HuH-7 (cell line): ENCODE measurements at places on chromosomes 3 and 15.
A peak's percentile ranks its signal among the peaks of the same experiment; 100 is the strongest.

- DNase-seq, result no peak
These were observed at the start of gene AADACL2 for GRCh38 chr3:151733613-151734012. AADACL2 (plus strand) TSS chr3:151733927; CDS start chr3:151734036, 109 bp downstream.

DNA sequence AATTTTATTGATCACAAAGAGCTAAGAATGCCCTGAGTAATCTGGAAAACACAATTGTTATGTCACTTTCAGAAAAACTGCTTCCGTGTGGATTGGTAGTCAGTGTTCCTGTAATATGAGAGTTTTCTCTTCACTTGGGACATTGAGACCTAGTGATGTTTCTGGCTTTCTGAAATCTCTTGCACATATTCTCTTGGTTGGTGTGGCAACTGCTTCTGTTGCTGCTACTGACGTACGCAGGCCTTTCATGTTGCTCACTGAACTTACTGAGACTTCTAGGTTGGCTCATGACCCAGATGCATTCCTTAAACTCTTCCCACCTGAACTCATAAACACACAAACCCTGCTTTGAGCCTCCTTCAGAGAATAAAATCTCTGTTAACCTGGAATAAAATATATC lies 175.0 kb upstream of the PFN2 start:
- no peak for DNase-seq

GRCh38 chr15:69725957-69726356 lies 273.3 kb downstream of the RPLP1 start:
- DNase-seq, result no peak

- no peak for DNase-seq
These were observed 33.5 kb downstream of the PLXNA1 start for GRCh38 chr3:127016461-127016860.

DNA sequence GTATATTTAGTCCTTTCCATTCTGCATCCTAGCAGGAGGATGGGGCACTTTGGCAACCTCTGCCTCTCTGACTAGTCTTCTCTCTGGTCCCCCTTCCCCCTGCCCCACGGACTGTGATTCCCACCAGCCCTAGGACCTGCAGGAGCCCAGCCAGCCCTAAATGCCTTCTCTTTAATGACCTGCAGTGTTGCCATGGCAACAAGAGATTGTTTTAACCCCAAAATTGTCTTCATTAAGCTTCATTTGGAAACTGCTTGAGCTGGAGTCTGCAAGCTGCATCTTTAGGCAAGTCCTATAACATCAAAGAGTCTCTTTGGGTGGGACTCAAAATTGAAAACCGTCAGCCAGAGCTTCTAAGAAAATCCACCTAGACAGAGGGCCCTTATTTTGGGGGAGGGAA lies 59.7 kb upstream of the ANKRD34C start:
- no peak for DNase-seq

- DNase-seq, result no peak
These were observed 54.3 kb upstream of the SGO1 start for GRCh38 chr3:20240154-20240883.

- no peak for DNase-seq
These were observed 183.8 kb downstream of the NEK10 start for GRCh38 chr3:27185231-27185989.

DNA sequence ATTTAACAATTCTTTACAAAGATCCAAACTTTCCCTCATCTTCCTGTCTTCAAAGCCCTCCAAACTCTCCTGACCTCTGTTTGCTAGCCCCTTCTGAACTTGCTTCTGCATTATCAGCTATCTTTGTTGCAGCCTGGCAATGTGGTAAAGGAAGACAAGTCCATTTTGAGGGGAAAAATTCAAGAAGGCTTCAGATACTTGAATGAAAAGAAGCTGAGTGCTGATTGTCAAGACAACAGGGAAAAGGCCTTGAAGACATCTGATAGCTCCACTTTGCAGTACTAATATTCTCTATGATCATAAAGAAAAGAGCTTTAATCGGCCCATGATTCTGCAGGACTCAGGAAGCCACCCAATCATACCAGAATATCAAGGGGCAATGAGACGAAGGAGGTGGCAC lies 91.8 kb downstream of the LMLN start:
- DNase-seq, result no peak

DNA sequence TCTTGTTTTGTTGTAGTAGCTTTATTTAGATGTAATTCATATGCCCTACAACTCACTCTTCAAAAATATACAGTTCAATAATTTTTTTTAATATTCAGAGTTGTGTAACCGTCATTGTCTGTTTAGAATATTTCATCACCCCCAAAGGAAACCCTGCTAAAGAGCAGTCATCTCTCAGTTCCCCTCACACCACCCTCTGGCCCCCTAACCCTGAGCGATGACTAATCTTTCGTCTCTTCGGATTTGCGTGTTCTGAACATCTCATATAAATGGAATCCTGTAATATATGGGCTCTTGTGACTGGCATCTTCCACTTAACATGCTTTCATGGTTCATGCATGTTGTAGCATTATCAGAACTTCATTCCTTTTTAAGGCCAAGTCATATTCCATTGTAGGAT lies 183.8 kb downstream of the ATG7 start:
- DNase-seq, result no peak

GRCh38 chr15:83248151-83249029 lies 36.1 kb downstream of the BNC1 start:
- DNase-seq, result peak; percentile 21

- DNase-seq, result no peak
These were observed 38.9 kb upstream of the CLRN1 start for GRCh38 chr3:151011427-151011826.

- no peak for DNase-seq
These were observed 122.2 kb upstream of the SLC24A5 start for GRCh38 chr15:47998619-47999019.

DNA sequence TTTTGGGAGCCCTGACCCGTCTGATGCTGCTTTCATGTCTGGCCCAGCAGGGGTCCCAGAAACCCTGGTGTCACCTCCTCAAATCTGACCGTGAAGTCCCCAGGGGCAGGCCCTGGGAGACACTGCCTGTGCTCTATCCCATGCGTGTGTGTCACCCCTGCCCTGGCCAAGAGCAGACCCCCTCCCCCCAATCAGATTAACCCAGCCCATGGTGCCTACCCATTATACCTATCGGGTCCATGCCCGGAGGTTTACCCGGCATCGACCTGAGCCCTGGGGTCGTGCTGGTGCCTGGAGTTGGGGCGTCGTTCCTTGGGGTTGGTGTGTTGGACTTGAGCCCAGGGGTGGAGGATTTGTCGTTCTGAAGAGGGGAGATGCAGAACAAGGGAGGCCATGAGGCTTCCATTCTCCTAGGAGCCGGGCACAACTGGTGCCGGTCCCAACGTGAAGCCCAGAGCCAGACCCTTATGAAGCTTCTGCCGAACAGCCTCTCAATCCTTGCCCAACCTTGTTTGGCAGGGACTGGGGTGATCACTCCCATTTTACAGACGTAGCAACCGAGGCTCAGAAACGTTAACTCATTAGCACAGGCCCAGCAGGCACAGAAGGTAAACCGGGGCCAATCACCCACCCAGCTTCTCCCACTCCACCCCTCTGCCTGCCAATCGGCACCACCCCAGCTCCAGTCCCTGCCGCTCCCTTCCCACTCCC lies 39.6 kb downstream of the TLE3 start:
- DNase-seq, result no peak

DNA sequence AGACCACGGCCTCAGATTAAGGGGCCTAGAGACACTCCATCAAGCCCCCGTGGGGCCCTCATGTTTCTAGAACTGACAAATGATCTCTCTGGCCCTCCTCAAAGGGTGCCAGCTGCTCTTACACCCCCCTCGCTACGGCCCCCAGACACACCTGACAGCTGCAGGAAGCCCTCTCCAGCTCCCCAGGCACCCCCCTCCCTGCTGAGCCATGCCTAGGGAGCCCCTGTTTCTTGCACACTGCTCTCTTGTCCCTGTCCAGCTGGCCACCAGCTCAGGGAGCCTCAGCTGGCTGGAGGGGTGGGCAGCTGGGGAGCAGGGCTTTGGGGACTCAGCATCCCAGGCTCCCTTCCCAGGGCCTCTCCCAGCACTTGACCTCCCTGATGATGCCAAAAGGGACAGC lies 14.8 kb downstream of the TNK2 start:
- no peak for DNase-seq

- no peak for DNase-seq
These were observed 99.4 kb downstream of the RPL39L start for GRCh38 chr3:187039723-187040414.

DNA sequence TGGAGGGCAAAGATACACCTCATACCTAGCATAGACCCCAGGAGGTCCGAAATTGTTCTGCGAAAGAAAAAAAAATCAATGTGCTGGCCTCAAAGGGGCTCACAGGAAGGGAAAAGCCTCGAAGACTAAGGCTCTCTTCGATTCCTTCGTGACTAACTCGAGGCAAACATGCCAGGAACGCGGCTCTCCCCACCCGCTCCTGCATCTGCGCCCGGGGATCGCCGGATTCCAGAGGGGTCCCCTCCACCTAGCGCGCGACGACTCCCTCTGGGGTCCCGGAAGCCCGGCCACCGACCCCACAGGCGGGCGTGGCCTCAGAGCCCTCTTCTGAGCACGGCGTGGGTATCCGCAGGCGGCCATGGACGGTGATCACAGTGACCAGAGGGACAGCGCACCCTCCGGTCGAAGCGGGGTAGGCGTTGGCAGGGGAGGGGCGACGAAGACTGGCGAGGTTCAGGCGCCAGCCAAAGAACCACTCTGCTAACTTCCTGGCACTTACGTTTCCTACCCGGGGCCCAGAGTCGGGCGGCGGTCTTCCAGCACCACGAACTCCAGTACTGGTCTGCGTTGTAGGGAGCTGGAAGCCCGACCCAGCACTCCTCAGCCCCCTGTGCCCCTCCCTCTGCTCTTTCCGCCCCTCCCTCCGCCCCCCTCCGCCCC lies 515 bp upstream of the EIF3J start:
- DNase-seq, result peak; percentile 80

GRCh38 chr3:36489679-36490425 lies 109.5 kb downstream of the STAC start:
- no peak for DNase-seq

DNA sequence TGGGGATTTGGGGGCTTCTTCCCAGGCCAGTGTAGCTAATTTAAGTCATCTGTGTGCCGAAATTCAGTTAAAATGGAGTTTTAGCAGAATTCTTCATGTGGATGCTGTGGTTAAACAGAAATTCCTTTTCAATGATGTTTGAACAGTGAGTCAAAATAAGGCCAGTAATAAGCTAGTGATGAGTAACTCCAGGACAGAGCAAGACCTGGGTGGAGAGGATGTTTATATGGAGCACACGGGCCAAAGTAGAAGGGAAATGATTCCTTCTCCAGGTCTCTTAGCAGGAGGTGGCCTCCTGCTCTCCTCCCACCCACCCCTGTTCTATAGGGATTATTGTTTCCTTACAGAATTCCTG lies 31.9 kb upstream of the UACA start:
- no peak for DNase-seq

DNA sequence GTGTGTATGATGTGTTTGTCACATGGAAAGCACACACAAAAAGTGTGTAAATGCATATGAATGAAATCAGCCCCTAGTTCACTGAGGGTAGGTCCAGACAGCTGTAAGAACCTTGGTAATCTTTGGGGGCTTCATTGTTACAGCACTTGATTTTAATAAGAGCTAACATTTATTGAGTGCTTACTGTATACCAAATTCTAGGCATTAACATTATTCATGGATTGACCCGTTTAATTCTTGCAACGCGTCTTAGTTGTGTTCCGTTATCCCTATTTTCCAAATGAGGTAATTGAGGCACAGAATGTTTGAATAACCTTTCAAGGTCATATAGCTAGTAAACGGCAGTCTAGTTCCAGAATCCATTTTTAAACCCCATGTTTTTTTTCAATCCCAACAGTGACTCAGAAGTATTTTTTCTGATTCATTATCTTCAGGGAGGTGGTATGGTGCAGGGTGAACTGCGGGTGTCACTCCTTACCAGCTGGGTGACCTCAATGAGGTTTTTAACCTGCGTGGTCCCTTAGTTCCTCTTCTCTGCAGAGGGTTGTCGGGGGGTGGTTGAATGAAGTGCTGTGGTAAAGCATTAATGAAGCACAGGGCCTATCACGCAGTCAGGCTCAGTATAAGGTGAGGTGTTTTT lies 14.2 kb downstream of the RAB8B start:
- no peak for DNase-seq
